ENCODE measurements at places on chromosomes 5 and 9. TPM values are rescaled to one million over a fixed set of nuclear protein-coding genes. Genes with fewer than 3 reads are reported as not detected.

GRCh38 chr9:105401651-105402050, 46.2 kb upstream of the FSD1L start:
- no peak for DNase-seq

DNA sequence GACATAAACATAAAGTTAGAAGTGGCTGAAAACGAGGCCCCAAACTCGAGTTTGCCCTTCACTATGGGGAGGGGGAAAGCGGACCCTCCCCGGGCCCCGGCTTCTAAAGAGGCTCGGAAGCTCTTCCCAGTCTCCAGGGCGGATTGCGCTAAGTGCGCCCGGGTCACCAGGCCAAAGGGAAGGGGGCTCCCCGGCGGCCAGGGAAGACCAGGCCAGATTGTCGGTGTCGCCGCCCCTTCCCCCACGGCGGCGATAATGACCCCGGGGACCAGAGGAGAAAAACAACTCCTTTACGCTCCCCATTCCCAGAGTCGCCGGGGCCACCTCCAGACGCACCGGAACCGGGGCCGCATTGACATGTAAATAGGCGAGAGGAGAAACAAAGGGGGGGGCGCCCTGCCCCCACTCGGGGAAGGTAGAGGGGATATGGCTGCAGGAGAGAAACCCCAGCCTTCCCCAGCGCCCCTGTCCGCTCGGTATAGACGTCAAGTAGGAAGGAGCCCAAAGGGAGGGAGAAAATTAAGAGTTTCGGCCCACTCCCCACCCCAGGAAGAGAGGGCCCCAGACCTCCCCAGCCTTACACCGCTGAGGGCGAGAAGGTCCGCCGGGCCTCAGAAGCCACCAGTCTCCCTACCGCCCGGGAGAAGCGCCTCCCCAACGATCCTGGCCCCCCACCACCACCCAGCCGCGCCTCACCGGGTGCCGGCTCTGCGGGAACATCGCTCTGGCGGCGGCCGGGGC, 1.7 kb downstream of the TLE1 start:
- no peak for DNase-seq

- peak; percentile 50 for DNase-seq
Observed at GRCh38 chr9:133125941-133126696, 5.1 kb upstream of the RALGDS start.

DNA sequence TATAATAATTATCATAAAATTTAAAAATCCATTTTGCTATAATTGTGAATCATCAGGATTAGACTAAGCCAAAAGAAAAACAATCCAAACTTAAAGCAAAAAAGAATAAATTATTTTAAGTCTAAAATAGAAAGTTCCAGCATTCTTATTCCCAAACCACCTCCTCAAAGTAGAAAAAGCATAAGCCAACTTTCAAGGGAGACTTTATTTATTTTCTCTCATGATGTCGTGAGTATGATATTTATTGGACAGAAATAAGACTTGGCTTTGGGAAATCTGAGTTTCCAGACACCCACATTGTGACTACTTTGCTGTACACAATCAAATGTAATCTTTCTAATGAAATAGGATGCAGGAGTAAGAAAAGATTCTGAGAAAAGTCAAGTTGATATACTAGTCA, 372.1 kb downstream of the MTRR start:
- DNase-seq, result no peak

- DNase-seq, result peak; percentile 61
Observed at GRCh38 chr9:130433168-130433946, 11.4 kb upstream of the ASS1 start.

HMCN2 gene
- polyA plus RNA-seq, result not detected

DNA sequence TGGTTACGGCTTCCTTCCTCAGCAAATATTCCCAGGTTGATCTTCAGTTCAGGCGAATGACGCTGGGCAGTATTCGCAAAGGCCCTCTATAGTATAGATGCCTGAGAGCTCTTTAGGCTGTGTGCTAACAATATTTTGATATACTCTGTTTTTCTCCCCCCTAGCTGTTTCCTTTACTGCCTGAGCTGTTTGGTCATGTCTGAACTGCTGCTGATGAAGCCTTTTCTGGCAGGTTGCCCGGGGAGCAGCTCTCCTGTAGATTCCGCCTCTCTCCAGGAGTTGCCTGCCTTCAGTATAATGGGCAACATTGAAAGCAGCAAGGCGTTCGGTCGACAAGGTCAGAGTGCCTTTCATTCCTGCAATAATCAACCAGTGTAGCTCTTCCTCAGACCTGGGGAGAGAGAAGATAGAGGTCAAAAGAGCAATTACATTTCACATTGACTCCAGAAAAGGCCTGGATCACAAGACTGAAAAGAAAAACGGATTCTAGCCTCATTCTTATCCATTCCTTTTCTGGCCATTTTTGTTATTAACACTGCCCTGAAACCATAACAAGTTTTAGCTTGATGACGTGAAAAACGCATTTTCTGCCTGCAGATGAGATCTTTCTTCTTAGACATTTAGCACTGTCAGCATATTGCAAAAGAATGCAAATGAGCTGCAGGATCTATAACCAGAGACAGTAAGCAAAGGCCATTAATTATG, 60.1 kb upstream of the ZNF608 start:
- DNase-seq, result no peak

DNA sequence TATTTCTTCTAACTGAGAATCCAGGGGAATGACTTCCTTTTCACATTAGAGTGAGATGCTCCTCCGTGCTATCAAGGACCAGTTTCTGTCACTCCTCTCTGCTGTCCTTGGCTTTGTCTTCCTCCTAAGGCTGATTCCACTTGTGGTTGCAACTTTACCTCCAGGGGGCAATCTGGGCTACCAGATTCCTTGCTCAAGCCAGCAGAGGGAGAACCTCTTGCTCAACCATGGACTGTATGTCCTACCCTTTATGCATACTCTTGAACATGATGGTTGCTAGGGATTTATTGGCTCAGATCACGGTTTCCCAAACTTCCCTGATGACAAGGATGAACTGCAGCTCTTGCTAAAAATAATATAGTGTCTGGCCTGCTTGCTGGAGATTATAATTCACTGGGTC, 24.0 kb downstream of the NNT start:
- peak; percentile 6 for DNase-seq

PCDHB9 gene
- polyA plus RNA-seq, result not detected

SPATA31C1 gene
- polyA plus RNA-seq, result 0.19 TPM

GRCh38 chr5:24183981-24184380, 460.8 kb downstream of the CDH10 start:
- no peak for DNase-seq

DNA sequence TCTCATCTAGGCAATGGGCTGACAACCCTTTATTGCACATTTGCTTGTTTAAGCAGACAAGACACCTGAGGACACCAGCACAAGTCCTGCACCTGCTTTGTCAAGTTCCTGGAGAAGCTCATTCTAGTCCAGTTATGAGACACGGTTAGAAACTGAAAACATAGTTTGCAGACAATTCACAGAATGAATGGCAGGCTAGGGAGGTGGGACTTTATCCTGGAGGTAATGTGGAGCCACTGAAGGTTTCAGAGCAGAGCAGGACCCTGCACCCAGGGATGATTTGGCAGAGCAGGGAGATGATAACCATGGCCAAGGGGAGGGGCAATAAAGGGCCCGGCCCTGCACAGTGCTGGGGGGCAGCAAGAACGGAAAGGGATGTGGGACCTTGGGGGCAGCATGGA, 50.7 kb upstream of the SLC25A51 start:
- no peak for DNase-seq

- DNase-seq, result no peak
Observed at GRCh38 chr5:91301106-91301846, 81.8 kb downstream of the ARRDC3 start.

GRCh38 chr5:125227333-125228095, 481.1 kb upstream of the ZNF608 start:
- no peak for DNase-seq

DNA sequence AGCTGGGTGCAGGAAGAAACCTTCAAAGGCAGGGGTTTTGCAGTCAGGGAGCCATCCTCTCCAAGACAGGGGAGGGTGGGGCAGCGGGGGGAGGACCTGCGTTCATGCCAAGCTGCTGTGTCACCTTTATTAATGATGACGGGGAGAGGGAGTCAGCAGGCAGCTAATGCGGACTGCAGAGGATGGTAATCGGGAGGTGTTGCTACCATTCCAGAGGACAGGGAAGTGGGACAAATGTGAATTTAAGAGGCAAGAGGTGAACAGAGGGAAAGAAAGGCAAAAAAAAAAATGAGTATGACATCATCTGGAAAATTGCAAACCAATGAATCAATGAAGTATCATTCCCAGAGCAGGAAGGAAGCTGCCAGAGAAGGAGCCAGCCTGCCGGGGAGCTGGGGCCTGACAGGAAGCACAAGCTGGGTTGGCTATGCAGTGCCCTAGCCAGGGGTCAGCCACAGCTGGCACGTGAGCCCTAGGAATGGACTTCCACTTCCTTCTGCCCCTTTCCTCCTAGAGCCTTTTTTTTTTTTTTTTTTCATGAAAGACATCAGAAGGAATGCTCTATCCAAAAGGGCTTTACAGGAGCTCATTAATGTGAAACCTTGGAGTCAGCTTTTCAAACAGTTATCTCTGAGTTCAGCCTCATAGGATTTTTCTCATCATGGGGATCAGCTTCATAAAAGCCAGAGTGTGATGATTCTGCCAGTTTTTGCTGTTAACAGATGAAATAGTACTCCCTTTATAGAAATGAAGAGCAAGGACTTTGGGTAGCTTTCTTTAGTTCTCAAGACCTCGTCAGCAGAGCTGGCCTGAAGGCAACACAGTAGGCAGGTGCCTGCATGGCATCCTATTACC, 9.2 kb downstream of the INSYN2B start:
- DNase-seq, result no peak

DRD1 gene
- not detected for polyA plus RNA-seq

GRCh38 chr9:100150214-100150613, 51.2 kb downstream of the INVS start:
- DNase-seq, result no peak

CCIN gene
- polyA plus RNA-seq, result not detected

- DNase-seq, result no peak
Observed at GRCh38 chr5:76926329-76927105, 26.3 kb upstream of the CRHBP start.

EMB gene
- polyA plus RNA-seq, result 209 TPM

DNA sequence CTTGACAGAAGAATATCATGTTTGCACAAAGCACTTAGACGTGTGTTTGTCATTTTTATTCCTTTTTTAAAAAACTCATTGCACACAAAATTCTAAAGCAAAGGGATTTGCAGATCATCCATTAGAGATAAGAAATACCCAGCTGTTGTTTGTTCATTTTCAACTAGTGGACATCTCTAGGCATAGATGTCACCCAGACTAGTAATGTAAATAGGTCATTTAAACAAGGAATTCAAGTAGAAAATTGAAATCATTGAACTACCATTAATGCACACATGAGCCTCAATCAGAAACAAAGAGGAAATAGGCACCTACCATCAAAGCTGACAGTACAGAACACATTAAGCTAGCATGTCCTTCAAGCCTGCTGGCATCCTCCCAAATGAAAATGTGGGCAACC, 107.3 kb downstream of the OR2K2 start:
- DNase-seq, result no peak

CCL28 gene
- polyA plus RNA-seq, result 14.5 TPM

DNA sequence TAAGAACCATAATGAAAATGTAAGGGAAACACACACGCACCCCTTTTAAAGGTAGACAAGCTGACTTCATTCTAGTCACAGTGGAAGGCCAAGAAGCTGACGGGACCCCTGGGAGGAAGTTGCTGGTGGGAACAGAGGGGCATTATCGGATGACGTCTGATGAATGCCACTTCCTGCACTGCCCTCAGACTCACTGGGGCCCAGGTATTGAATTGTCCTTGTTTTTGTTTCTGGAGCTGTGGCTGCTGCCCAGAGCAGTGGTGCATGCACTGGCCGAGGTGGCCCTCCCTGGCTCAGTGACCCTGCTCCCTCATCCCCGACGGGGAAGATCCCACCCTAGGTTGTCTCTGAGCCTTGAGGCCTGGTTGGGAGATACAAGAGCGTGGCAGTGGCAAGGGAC, 15.3 kb upstream of the RPL26L1 start:
- no peak for DNase-seq

All from CD4-positive, CD25-positive, alpha-beta regulatory T cell (primary cell).